Upper lobe of right lung (tissue), 1 donor: ENCODE measurements at places on chromosomes 1 and 21. TPM values are rescaled to one million over a fixed set of nuclear protein-coding genes. Genes with fewer than 3 reads are reported as not detected.

Gene RFX5
- total RNA-seq = 45.8 TPM

Gene RGL1
- 40.9 TPM for total RNA-seq

Gene FALEC
- total RNA-seq = 1.0 TPM

Gene SON
- total RNA-seq = 320 TPM

Gene ZNF695
- total RNA-seq = not detected

Gene AURKAIP1
- total RNA-seq = 92.1 TPM

- no peak for DNase-seq
- H3K27me3 ChIP-seq = no peaks in the 10 kb centered on the region
- H3K4me3 ChIP-seq = no peak overlapping the region
Measured at GRCh38 chr1:85144351-85144750, 56.5 kb downstream of the SYDE2 start.

DNA sequence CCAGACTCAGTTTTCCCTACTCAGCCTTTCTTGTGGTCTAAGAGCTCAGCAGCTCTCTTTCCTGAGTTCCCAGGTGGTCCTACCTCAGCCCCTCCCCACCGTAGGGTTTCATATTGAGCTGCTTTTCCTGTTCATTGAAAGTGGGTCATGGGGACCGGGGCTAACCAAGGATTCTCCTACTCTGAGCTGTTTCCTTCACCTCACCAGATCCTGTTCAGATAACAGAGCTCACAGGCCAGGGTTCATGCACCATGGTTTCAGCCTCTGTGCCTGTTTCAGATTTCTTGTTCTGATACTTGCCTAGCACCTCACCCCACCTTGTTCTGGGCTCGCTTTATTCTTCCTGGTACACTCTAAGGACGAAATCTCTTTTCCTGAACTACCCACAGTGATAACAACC lies 8.5 kb downstream of the UBQLN4 start:
- no peaks in the 10 kb centered on the region for H3K27me3 ChIP-seq
- H3K36me3 ChIP-seq = peaks cover 53% of the 10 kb centered on the region
- no peak overlapping the region for H3K4me3 ChIP-seq
- no peak for DNase-seq

DNA sequence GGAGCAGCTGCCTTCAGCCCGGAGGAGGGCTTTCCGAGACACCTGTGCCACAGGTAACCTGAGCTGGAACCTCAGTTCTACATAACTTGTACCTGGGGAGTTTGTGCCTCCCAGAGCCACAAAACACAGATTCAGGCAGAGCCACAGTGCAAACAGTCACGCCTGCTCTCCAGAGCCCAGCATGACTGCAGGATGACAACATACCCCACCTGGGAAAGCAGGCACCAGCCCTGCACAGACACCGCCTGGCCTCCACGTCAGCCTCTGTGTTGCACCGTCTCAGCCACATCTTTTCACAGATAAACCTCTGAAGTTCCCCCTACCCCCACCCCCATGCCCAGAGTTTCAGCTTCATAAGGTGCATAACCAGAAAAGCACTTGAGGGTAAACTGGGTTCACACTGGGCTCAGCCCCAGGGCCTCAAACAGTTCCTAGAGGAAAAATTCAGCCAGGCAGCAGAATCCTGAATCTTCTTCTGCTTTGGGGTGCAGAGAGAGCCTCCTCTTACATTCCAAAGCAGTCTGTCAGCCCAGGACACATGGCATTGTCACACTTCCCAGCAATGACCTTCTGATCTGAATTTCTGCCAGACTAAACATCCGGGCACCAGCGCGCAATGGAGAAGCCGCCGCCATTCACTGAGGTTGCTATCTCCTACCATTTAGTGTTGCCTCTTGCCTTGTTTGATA lies 229.5 kb downstream of the TOMM20 start:
- peak overlapping the region; percentile 75 for H3K27ac ChIP-seq
- H3K4me3 ChIP-seq = no peak overlapping the region
- DNase-seq = peak; percentile 76
- no peaks in the 10 kb centered on the region for H3K27me3 ChIP-seq

DNA sequence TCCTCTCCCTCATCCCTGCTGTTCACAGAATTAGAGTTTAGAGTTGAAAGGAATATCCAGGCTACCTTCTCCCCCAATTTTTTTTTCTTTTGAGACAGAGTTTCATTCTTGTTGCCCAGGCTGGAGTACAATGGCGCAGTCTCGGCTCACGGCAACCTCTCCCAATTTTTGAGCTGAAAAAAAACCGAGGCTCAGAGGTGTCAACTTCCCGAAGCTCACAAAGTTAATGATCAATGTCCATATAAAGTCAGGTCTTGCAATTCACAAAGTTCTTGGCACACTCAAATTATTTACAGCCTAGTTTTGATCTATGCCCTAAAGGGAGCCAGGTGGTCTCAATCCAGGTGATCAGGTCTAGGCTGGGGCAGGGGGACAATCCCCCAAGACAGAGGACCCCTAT lies 797 bp upstream of the LEFTY1 start:
- H3K4me1 ChIP-seq = no peaks in the 10 kb centered on the region
- DNase-seq = no peak
- H3K27me3 ChIP-seq = no peaks in the 10 kb centered on the region
- no peaks in the 10 kb centered on the region for H3K36me3 ChIP-seq
- H3K4me3 ChIP-seq = no peak overlapping the region

- no peak overlapping the region for H3K4me3 ChIP-seq
- no peak overlapping the region for H3K27ac ChIP-seq
- H3K27me3 ChIP-seq = no peaks in the 10 kb centered on the region
- no peaks in the 10 kb centered on the region for H3K4me1 ChIP-seq
- no peak for DNase-seq
Measured at GRCh38 chr1:33738976-33739375, 124.9 kb upstream of the HMGB4 start.

DNA sequence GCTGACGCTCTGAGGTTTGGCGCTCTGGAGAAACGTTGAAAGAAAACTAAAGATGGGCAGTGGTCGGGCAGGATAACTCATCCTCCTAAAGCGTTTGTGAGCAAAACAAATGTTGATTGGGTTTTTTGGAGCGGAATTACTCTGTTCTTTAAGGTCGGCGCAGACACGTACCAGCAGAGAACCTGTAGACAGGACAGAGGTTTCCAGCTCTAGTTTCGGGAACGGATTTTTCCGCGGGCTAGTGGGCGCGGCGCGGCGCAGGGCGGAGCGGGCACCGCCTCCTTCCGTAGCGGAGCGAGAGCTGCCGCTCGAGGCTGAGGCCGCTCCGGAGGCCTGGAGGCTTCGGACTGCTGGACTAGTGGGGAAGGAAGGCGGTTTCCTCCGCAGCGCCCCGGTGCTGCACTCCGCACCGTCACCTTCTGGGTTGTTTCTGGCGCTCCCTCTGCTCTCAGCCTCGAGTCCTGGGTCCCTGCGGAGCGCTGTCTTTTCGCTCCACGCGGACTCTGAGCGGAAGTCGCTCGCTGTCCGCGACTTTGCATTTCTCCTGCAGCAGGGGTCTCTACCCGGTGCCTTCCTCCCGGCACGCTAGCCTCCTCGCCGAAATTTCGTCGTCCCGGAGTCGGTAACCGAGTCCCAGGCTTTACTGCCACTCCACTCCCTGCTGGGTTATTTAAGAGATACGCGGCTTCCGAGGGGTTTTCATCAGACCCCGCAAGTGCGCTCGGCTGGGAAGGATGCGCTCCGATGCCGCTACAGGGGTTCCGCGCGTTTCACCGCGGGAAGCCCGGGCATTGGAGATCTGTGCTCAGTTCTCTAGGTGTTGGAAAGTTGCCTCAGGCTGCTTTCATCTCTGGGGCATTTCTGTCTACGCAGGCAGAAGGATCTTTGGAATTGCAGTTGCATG lies 7.0 kb downstream of the FOXD2 start:
- H3K27me3 ChIP-seq = peaks cover 95% of the 10 kb centered on the region
- DNase-seq = peak; percentile 68
- peak overlapping the region; percentile 21 for H3K4me3 ChIP-seq

DNA sequence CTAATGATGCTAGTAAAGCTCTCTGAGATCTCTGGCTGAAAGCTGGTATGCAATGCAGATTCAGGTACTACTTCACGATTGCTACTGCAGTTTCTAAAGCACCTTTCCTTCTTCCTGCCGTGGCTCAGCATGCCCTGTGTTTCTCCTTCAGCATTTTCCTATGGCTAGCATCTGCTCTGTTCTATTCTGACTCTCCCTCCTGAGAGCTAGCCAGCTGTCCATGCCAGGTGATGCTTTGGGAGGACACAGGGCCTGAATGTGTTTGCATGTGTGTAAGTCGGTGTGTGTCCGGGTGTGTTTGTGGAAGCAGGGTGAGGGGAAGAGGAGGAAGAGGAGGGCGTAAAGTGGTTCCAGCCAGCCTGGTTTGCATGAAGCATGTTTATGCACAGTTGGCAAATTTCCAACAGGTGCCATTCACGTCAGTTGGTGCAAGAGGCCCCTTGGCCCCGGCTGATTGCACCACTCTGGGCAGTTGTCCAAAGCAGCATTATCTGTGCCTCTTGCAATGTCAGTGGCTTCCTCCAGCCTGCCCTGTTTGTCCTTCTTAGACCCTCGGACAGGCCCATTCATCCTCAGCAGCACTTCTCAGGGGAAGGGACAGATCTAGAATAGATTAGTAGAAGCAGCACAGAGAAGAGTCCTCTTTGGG lies 433.3 kb downstream of the DISC1 start:
- no peak for DNase-seq
- H3K4me1 ChIP-seq = no peaks in the 10 kb centered on the region
- no peak overlapping the region for H3K27ac ChIP-seq
- H3K36me3 ChIP-seq = no peaks in the 10 kb centered on the region

GRCh38 chr1:225897595-225898514 lies 8.9 kb upstream of the LEFTY1 start:
- H3K4me3 ChIP-seq = no peak overlapping the region
- no peaks in the 10 kb centered on the region for H3K27me3 ChIP-seq
- no peak for DNase-seq
- peaks cover 3% of the 10 kb centered on the region for H3K4me1 ChIP-seq

GRCh38 chr1:47870946-47871676 lies 126.1 kb downstream of the TRABD2B start:
- DNase-seq = no peak
- H3K27ac ChIP-seq = no peak overlapping the region
- no peaks in the 10 kb centered on the region for H3K27me3 ChIP-seq
- peaks cover 4% of the 10 kb centered on the region for H3K4me1 ChIP-seq

- no peak overlapping the region for H3K4me3 ChIP-seq
- no peaks in the 10 kb centered on the region for H3K4me1 ChIP-seq
- DNase-seq = no peak
- H3K36me3 ChIP-seq = no peaks in the 10 kb centered on the region
Measured at GRCh38 chr21:40610345-40610744, 236.6 kb downstream of the DSCAM start.

- H3K27me3 ChIP-seq = no peaks in the 10 kb centered on the region
- DNase-seq = no peak
- no peaks in the 10 kb centered on the region for H3K36me3 ChIP-seq
- no peak overlapping the region for H3K4me3 ChIP-seq
- no peaks in the 10 kb centered on the region for H3K4me1 ChIP-seq
- H3K27ac ChIP-seq = no peak overlapping the region
Measured at GRCh38 chr1:224447251-224447650, 12.7 kb upstream of the WDR26 start.

- no peak overlapping the region for H3K27ac ChIP-seq
- H3K4me3 ChIP-seq = no peak overlapping the region
- no peak for DNase-seq
- H3K27me3 ChIP-seq = peaks cover 52% of the 10 kb centered on the region
- H3K4me1 ChIP-seq = peaks cover 13% of the 10 kb centered on the region
Measured at GRCh38 chr1:77283701-77284425, 2.0 kb downstream of the AK5 start.

DNA sequence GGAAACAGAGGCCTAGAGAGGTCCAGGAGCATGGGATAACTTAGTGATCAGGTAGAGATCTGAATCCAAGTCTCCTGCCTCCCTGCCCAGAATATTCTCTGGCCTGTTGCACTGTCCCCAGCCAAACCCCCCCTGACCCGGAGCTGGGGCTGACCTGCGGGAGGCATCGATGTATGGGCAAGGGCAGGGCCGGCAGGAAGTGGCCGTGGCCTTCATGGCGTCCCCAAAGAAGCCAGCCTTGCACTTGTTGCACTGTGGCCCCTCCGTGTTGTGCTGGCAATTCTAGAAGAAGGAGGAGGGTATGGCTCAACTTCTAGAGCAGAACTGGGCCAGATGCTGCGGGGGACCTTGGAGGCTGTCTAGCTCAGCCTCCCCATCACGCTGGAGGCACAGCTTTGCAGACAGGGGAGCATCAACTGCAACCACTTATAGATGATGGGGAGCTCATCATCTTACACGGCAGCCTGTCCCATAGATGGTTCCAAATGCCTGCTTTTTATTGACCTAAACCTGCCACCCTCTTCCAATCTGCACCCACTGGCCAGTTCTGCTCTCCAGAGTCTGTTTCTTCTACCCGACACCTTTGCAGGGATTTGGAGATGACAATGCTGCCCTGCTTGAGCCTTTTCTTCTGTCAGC lies 58.2 kb downstream of the HSPG2 start:
- DNase-seq = no peak
- no peaks in the 10 kb centered on the region for H3K27me3 ChIP-seq
- H3K4me1 ChIP-seq = no peaks in the 10 kb centered on the region

DNA sequence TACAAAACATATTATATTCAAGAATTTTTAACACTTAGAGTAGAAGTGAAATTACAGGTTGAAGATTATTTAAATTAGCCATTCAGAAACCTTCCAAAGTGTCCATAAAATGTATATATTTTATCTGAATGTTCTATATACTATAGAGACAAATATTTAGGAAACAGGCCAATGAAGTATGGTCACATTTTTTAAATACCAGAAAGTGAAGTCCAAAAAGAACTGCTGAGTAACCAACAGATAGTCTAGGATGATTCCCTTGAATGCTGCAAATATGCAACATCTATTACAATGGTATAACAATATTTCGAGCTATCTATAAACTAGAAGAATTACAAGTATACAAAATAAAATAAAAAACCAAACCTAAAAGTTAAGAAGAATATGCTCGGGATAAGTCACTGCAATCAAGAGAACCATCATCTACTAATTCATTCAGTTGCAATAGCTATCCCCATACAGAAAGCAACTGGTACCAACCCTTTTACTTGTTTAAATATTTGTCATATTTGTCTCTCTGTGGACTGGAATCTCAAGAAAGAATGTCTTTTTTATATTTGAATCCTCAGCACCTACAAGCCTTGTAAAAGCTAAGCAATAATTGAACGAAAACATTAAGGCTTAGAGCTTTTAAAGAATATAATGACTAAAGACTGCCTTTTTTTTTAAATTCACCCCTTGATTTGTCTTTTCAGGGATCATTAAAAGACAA lies 8.1 kb downstream of the ODF2L start:
- H3K4me1 ChIP-seq = peaks cover 12% of the 10 kb centered on the region
- no peak overlapping the region for H3K27ac ChIP-seq
- H3K27me3 ChIP-seq = no peaks in the 10 kb centered on the region
- no peak for DNase-seq
- H3K36me3 ChIP-seq = no peaks in the 10 kb centered on the region
